NCI-H1417 (cell line): ENCODE measurements at places on chromosomes 1 and 21.
A peak's percentile ranks its signal among the peaks of the same experiment; 100 is the strongest.

DNA sequence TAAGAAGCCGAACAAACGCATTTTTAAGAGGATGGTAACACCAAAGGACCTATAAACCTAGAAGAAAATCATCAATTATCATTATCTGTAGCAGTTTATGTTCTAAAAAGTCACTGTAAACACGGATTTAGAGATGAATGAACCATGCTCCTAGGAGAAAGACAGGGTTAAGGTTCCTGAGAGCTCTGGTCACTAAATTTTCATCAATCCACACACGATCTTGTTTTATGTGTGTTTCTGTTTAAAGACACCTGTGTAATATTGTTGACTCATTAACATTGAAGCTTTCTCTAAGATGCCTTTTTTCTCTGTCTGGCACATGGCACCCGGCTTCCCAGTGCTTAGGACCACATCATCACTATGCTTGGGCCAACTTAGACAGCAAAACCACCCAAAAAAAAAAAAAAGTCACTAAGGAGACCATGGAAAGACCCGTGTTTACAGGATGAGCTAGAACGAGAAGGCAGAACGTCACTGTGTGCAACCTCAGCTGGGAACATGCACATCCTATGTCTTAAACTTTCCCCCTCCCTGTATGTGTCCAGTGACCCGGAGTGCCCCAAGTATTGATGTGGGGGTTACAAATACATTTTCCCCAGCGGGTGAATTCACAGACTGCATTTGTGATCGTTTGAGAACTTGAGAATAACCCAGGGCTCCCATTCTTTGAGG is 55.8 kb upstream of the PDE9A start:
- DNase-seq, result no peak

- peak; percentile 40 for DNase-seq
Observed at GRCh38 chr1:174938281-174939007, 61.3 kb upstream of the CACYBP start.

- no peak for DNase-seq
Observed at GRCh38 chr1:231139659-231140654, 21.9 kb upstream of the TRIM67 start.

DNA sequence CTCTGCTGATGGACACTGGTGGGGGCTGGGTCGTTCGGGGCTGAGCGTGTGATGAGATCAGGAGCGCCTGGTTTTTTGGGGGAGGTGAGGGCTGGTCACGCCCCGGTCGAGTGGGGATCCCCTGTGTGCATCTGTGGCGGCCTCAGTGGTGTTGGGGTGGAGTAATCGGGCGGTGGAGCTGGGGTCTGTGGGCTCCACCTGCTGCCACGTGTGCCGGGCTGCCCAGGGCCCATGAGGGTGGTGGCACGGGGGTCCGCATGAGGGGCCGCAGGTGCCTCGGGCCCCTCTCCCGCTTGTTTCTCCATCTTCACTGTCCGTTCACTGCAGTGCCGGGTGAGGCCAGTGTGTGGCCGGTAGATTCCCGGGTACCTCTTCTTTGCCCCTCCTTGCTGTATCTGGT is 17.2 kb downstream of the PRKCZ start:
- no peak for DNase-seq

DNA sequence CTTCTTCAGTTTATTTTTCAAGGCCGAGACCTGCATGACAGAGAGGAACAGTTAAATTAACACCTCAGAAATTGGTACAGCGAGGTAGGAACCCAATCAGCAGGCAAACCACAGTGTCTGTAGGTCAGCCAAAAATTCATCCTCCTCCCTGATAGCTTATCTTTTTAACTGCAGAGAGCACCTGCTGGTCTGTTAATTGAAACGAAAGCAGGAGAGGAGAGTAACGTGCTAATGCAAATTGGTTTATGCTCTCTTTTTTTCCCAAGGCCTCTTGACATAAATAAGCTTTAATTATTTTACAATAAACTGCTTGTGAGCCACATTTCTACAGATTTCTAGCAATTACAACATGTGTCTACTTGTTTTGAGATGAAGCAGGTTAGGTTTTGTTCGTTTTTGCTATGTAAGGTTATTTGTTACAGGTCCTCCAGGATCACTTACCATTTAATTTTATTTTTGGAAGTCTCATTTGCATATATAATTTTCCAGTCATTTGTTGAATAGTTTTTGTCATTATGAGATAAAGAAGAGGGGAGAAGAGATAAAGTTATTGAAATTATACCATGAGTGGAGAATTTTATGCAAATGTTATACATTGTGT is 179.9 kb downstream of the DENND1B start:
- DNase-seq, result peak; percentile 74

DNA sequence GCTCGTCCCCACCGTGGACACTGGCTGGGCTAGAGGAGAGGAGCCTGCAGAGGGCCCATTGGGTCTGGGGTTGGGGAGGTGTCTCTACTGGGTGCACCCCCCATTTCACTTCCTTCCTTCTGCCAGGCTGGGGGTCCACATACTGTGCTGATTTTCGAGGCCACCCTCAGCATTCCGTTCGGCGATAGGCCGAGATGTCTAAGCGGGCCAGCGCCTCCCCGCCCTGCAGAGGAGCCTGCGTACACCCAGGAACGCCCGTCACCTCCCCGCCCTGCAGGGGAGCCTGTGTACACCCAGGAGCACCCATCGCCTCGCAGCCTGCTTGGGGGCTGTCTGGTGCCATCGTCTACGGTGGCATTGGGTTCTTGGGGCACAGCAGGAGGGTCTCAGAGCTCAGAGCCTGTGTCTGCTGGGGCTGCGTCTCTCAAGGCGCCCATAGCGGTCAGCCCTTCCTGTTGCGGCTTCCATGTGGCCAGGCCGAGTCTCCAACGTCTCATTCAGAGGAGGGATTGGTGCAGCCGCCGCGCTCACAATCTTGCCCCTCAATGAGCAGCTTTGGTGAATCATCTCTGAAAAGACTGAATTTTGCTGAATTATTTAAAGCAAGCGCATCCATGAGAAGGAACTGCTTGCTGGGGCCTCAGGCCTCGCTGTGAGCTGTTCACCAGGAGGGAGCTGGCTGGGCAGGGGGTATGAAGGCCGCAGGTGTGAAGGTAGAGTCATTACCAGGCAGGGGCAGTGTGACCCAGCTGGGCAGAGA is 30.7 kb upstream of the AGPAT3 start:
- no peak for DNase-seq

GRCh38 chr1:14728516-14728915 is 130.0 kb downstream of the KAZN start:
- DNase-seq, result no peak

- no peak for DNase-seq
Observed at GRCh38 chr1:214233856-214234634, 46.9 kb upstream of the SMYD2 start.

GRCh38 chr21:38438462-38438893 is 59.8 kb downstream of the ERG start:
- no peak for DNase-seq

GRCh38 chr21:21132390-21132789 is 134.2 kb downstream of the NCAM2 start:
- no peak for DNase-seq

DNA sequence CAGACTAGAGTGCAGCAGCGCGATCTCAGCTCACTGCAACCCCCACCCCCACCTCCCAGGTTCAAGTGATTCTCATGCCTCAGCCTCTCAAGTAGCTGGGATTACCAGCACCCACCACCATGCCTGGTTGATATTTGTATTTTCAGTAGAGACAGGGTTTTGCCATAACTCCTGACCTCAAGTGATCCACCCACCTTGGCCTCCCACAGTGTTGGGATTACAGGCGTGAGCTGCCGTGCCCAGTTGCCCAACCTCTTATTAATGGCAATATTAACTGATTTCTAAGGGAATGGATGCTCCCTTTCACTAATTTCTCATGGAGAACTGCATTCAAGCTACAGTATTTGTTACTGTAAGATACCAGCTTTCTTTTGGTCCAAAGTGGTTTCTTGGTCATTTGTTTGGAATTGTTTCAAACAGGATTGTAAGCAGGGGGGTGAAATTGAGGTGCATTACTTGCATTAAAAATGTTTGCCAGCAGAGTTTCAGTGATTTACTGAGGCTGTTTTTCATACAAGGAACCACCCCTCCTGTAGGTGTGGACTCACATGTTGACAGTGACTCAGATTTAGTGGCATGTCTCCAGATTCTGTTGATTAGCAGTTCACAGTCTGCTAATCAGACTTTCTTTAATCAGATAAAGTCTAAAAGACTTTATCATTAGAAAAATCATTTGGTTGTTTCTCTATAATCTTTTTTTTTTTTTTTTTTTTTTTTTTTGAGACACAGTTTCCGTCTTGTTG is 3.9 kb upstream of the TGFBR3 start:
- DNase-seq, result no peak

DNA sequence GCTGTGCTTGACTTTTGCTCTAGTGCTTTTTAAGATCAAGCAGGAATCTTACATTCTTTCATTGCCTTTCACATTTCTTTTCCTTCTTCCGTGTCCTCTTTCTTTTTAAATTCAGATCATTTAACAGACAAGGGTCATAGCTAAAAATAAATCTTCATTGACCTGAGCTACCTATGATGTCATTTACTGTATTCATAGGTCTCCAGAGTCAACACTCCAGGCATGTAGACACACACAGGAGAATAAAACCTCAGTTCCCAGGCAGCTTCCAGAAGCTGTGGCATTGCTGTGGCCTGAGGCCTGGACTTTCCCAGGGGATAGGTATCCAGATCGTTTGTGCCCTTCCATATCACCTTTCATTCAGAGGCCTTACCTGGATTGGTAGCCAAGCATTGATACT is 38.5 kb upstream of the ENAH start:
- DNase-seq, result no peak

GRCh38 chr1:173768206-173768605 is 53.4 kb downstream of the KLHL20 start:
- DNase-seq, result no peak

- DNase-seq, result no peak
Observed at GRCh38 chr1:171140401-171140800, 44.7 kb upstream of the FMO2 start.

DNA sequence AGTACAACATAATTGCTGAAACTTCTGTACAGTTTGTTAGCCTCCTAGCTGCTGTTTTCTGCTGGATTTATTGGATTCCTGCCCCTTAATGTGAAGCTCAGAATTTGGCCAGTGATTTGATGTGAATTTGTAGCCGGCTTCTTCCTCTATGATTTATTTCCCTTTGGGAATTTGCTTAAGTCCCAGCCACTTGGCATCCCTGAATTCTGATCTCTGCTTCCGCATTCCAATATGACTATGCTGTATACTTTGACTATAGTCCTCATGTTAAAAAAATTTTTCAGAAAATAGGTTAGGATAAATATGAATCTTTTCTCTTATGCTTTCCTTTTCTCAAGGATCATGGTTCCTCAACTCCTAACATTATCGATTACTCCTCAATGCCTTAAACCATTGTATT is 12.4 kb upstream of the LRIF1 start:
- no peak for DNase-seq

DNA sequence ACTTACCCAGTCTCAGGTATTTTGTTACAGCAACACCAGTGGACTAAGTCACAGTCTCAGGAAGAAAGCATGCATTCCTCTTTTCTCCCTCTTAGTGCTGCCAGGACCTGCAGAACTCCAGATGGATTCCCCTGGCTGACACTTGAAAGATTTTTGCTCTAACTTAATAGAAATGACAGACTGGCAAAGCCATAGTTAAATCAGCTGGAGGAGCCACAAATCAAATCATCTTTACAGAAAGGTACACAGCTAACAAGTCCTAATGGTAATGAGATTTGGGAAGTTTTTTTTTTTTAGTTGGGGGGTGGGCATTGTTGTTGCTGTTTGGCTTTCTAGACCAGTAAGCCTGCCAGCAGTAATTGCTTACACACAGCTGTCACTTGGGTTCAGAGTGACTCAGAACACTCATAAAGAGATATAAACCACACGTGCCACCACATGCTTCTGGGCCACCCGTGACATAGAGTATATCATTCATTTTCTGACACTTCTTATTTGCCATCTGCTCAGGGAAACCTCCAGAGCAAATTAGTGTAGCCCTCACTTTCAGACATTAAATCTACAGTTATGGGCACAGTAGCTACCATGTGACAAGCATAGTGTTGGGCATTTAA is 72.4 kb downstream of the FH start:
- DNase-seq, result no peak

DNA sequence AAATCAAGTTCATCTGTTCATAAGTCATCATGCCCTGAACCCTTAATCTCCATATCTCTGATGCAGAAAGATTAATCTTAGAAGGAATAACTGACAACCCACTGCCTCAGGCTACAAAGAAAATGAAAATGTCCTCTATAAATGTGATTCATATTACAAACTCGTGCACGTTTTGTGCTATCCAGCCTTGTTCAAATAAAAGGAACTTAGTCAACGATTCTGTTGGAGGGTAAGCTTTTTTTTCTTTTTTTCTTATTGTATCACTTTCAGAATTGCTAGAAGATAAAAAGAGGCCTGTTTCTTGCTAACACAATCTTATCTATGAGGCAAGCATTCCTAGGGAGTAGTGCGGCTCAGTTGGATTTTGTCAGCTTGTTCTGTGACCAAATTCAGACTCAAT is 228.4 kb downstream of the TM2D1 start:
- no peak for DNase-seq

DNA sequence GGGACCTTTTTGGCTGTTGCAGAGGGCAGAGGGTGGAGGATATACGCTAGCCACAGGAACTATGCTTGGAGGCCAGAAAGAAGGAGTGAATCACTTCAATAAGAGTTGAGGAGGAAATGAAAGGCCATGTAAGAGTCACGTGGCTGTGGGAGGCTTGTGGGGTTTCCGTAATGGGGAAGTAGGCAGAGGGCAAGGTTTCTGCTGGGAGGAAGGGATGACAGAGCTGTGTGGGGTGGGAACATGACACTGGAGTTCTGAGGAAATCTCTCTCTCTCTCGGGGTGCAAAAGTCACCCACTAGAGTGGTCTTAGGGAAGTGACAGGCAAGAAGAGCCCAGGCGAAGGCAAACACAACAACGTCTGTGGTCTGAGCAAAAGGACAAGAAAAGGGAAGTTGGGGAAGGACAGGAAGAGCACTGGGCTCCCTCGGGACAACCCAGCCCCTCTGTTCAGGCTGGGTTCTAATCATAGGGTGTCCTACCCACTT is 3.9 kb upstream of the CD1C start:
- no peak for DNase-seq

DNA sequence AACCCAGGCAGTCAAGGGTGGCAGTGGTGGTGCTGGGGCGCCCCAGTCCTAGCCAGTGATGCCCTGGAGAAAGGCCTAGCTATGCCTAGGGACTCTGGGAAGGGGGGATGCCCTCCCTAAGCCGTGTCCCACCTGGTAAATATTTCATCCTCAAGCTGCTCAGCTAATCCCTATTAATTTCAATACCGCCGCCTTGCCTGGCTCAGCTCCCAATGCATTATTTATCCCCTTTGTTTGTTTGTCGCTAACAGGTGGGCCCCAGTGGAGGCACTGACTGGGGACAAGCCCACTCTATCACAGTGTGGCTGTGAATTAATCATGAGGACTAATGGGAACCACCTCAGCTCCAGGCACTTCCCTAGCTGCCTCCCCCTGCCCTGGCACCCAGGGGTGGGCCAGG is 22.5 kb downstream of the DMAP1 start:
- no peak for DNase-seq

DNA sequence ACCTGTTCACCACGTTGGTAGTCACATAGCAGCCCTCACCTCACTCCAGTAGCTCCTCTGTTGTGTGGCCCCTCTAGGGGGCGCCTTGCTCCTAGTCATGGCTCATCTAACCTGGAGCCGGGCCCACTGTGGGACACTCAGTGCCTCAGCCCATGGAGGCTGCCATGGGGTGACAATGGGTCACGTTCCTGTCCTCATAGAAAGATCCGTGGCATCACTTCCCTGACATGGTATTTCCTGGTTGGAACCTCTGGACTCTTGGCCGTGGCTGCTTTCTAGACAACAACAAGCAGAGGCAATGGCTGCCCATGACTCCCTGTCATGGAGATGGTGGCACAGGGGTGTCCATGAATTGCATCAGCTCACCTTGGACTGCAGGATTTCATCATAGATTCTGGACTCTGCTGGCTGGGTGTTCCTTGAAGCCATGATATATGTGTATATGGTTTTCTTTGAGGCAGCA is 27.5 kb upstream of the SLAMF6 start:
- DNase-seq, result no peak
